ENCODE measurements at places on chromosomes 13 and 19.
A peak's percentile ranks its signal among the peaks of the same experiment; 100 is the strongest.

GRCh38 chr19:50663482-50663790, 14.2 kb downstream of the C19orf81 start:
- DNase-seq = no peak

DNA sequence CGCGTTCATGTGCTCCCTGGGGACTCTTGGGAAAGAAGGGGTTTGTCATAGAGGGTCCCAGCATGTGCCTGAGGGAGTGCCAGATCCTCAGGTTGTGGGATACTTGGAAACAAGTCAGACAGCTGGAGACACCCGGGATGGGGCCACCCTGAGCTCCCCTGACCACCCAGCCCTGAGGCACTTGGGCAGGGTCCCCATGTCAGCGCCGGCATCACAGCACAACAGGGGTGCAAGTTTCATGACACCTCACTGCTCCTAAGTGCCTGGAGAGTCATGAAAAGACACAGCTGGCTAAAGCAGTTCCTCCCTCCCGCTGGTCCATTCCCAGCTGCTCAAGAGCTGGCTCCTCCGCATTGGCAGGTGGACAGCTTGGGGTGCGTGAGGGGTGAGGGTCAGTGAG, 102.7 kb downstream of the KDM4B start:
- DNase-seq = no peak

GRCh38 chr13:97477844-97478243, 43.9 kb downstream of the RAP2A start:
- DNase-seq = no peak

DNA sequence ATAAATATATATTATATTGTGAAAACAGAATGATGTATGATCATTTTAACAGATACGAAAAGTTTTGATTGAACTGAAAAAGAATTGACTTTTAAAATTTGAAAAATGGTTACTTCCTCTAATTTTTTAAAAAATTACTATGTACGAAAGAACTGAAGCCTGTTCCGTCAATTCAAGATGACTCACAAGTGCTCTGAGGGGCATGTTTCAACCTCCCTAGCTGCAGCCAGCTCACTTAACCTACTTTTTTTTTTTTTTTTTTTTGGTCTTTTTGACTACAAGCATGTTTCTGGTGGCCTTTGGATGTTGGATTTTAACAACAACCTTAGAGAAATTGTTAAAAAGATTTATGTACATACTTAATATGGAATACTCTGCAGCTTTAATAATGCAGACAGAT, 1139.3 kb downstream of the DIAPH3 start:
- no peak for DNase-seq

GRCh38 chr19:36398571-36398970, 19.6 kb upstream of the ZFP14 start:
- no peak for DNase-seq

GRCh38 chr13:110907951-110908898, 6.6 kb downstream of the ANKRD10 start:
- DNase-seq = no peak

- no peak for DNase-seq
These were observed 65.0 kb upstream of the TRPC4 start for GRCh38 chr13:37934339-37935191.

- DNase-seq = no peak
These were observed 2295.4 kb downstream of the PCDH9 start for GRCh38 chr13:64934569-64935362.

DNA sequence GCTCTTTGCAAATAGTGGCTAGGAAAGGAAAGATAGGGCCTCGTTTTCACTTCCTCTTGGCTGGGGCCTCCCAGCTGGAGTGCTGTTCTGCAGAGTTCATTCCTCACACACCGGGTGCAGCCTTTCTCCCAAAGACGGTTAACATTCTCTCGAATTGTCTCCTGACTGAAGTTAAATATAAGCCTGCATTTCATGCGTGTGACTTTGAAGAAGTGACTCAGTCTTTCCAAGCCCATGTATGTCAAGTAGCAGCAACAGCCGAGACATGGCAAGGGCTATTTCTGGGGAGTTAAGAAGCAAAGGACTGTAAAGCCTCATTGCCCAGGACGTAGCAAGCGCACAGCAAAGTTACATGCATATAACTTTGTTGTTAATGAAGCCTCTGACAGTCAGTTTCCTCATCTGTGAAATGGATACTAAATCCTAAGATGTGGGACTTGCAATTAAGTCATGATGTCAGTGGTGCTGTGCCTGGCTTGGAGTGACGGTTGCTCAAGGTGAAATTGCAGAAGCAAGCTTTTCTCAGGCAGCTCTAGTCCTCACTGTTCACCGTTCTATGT, 502.4 kb downstream of the MYO16 start:
- peak; percentile 48 for DNase-seq

DNA sequence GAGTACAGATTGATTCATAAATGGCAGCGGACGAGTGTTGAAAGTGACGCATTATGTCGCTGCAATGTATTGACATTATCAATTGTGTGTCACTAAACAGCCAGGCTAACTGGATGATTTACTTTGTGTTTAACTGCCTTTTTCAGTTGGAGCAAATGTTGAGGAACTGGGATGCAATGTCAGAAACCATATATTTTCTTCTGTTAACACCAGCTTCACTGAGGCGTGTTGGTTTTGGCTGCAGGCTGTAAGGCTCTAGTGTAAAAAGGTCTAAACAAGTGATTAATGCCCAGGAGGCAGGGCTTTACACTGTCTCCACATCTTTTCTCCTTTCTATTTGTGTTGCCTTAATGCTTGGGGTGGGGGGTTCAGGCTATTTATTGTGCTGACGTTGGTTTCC, 80.1 kb downstream of the GGACT start:
- no peak for DNase-seq

DNA sequence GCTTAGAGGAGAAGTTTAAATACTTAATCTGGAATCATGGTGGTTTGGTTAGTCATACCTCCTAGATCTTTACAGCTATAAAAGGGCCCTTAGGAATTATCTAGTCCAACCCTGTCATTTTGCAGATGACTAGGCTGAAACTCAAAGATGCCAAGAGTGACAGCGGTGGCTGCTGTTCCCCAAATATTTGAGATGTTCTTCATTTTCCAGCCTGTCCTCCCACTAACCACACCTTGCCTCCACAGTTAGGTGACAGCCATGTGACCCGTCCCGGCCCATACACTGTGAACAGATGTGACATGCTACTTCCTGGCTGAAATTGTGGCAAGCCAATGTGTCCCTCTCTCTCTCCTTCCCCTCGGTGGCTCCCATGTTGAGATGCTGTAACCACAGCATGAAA, 225.5 kb upstream of the IPO5 start:
- DNase-seq = no peak

DNA sequence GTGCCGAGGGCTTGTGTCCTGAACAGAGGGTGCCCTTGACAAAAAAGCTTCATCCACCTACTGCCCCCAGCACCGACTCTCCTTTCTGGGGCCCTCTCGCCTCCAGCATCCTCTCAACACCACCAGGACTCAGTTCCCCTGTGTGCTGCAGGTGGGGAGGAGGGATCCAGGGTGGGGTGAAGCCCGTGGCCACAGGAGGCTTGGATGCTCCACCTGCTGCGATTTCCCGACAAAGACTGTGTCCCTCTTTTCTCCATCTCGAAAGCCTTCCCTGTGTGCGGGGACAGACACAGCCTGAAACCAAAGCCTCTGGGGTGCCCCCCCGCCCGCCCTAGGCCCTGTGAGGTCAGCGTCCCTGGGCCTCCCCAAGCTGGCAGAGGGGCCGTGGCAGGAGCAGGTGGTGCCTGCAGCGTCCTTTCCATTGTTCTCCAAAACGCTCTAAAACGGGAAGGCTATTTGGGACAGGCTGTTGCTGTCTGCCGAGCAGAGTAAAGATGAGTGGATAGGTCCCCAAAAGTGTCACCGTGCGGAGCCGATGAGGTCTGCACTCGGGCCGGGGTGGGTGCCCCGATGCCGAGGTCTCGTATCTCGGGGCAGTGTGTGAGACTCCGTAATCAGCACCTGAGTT, 185.7 kb downstream of the PTPRS start:
- DNase-seq = no peak

DNA sequence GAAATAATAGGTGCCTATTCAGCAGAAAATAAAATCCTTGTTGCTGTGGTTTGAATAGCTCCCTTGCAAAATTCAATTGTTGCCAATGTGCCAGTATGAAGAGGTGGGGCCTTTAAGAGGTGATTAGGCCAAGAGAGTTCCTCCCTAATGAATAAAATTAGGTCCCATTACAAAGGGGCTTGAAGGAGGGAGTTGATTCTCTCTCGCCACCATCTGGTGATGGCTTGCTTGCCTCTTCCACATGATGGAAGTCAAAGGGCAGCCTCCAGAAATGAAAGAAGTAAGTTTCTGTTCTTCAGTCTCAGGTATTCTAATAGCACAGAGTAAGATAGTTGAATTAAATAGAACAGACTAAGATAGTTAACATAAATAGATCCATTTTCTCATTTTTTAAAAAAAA, 3.0 kb upstream of the EEF1AKMT1 start:
- DNase-seq = no peak

DNA sequence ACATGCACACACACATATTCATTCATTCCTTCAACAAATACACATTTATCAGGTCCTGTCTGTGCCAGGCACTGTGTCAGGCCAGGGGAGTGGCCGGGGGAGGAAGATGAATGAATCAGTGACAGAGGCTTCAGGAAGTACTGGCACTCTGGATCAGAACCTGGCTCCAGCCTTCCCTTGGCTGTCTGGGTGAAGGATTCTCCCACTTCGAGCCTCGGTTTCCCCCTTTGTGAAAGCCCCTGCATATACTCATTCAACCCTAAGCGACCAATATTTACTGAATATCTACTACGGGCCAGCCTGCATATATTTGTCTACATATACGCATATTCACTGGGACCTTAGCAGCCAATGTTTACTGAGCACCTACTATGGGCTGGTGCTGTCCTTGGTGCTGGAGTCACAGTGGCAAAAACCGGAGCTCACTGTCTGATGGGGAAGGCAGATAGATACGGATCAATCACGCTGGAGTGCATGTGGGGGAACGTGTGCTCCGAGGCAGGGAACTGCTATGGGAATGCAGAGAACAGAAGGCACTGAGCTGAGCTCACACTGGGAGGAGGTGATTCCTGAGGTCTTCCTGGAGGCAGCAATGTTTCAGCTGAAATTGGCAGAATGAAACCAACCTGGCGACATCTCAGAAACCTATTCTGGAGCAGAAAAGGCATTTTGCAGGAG, 636 bp upstream of the ZNF579 start:
- no peak for DNase-seq

DNA sequence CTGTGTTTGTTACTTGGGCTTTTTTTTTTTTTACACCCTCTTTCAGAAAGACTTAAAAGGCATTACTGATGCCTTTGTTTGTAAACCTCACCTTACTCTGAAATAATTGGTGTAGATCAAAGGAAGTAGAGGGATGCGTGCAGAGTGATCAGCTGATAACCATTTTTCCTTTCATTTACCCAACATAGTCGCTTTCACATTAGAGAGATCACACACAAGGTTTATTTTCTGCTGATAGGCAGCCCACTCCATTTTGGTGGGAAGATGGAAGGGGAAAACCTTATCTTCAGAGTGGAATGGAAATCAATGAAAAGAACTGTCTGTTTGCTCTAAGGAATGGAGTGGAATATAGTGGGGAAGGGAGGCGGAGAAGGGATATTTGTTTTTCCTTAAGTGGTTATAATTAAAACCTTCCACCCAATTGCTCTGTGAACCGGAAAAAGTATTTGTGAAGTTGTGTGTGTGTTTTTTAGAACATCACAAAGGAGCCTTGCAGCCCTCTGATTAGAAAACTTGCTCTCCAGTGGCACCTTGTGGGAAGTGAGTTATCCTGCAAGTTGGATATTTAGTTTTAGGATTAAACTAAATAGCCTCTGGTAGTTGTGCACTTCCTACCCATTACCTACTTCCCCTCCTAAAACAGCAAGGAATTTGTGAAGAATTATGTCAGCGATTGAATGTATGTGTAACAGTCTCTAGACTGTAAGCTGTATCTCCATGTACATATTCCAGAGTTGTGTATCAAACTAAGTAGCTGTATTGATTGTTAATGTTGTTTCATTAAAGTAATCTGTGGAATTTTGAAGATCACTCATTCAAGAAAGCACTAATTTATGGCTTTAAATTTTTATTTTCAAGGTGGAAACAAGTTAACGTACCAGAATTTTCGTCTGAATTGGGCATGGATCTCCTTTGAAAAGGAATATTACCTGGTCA, 76.8 kb downstream of the FREM2 start:
- DNase-seq = peak; percentile 38

DNA sequence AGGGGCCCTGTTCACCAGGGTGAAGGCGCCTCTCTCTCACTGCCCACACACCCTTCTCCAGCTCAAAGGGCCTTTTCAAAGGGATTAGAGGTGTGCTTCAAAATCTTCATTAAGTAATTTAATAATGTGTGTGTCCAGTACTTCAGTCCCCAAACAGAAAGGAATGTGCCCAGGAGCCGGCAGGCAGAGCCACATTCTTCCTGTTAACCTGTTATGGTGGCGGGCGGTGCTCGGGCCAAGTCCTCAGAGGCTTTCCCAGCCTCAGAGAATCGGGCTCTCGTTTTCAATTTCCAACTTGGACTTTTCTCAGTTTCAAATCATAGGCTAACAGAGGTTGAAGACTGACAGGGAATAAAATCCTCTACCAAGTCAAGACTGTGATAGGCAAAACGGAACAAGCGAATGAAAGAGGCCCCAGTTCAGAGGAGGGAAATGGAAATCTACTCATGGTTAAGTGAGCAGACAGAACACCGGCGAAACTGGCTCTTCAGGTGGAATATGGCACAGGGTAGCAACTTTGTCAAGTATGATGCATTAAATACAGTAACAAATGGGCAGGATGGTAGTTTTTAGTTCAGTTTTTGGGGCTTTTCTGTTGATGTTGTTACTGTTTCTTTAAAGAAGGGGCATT, 68.6 kb downstream of the FOXO1 start:
- no peak for DNase-seq

- DNase-seq = no peak
These were observed 1392.0 kb upstream of the ATXN8OS start for GRCh38 chr13:68715651-68716050.

GRCh38 chr19:35462476-35462953, 14.5 kb downstream of the FFAR2 start:
- DNase-seq = no peak

GRCh38 chr19:49677901-49678674, 1.0 kb downstream of the PRMT1 start:
- DNase-seq = peak; percentile 72

DNA sequence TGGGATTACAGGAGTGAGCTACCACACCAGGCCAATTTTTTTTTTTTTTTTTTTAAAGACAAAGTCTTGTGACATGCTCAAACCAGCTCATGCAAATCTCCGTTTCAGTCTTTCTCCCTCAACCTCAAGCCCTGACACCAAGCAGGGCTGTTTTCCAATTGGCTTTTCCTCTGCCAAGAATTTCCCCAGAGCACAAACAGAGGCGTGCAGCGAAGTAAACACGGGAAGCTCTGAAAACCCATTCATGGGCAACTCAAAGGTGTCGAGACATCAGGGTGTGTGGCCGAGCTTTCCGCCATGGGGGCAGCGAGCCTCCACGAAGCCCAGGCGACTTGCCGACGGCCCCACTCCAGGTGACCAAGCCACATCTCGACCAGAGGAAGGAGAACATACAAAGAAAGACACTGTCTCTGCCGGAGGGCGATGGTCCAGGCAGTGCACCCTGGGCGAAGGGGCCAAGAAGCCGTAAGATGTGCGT, 70.0 kb downstream of the INSR start:
- no peak for DNase-seq
